ENCODE measurements at places on chromosomes 12 and 14.
A peak's percentile ranks its signal among the peaks of the same experiment; 100 is the strongest.

GRCh38 chr14:69848903-69849391 is 30.3 kb upstream of the SMOC1 start:
- DNase-seq: no peak

DNA sequence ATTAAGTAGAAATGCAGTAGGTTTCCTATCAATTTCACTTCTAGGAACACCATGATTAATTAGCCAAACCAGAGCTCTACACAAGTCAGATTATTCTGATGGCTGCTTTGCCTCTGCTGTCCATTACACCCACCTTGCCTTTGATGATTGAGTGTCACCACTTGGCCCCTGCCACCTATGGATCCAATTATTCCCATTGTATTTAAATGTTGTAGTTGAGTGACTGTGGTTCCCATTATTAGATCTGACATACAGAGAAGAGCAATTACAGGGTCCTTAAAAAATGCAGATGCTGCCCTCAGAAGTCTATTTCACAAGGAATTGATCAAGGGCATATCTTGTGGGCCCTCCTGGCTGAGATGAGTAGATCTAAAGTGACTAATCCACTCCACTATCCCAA is 39.5 kb upstream of the SLC38A4 start:
- DNase-seq: no peak

GRCh38 chr14:22994762-22995275 is 12.5 kb upstream of the AJUBA start:
- DNase-seq: no peak

DNA sequence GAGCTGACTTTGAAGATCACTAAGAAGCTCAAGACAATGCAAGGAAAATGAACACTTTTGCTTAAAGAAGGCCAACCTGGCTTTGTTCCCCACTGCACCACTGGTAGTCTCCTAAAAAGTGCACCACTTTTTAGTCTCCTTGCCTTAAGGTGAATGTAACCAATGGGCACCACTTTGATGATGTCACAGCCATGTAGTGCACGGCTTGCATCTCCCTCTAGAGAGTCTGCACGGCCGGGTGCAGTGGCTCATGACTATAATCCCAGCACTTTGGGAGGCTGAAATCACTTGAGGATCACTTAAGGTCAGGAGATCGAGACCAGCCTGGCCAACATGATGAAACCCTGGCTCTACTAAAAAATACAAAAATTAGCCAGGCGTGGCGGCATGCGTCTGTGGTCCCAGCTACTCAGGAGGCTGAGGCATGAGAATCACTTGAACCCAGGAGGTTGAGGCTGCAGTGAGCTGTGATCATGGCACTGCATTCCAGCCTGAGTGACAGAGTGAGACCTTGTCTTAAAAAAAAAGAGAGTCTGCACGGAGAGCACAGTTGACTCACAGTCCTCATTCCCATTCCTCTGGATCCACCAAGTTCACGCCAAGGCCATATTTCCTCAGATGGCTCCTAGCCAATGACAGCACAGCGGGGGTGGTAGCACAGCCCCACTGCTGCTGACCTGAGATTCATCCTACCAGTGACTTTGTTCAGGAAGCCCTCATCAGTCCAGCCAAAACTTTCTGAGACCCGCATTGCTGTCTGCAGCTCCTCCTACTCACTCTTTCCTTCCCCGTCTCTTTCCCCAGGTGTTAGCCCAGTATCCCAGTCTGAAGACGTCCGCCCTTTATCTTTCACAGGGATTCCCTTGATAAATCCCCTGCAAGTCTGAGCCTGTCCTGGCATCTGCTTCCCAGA is 16.5 kb upstream of the IFT81 start:
- peak; percentile 19 for DNase-seq

- no peak for DNase-seq
Observed at GRCh38 chr14:99171396-99171795, 100.6 kb downstream of the BCL11B start.

DNA sequence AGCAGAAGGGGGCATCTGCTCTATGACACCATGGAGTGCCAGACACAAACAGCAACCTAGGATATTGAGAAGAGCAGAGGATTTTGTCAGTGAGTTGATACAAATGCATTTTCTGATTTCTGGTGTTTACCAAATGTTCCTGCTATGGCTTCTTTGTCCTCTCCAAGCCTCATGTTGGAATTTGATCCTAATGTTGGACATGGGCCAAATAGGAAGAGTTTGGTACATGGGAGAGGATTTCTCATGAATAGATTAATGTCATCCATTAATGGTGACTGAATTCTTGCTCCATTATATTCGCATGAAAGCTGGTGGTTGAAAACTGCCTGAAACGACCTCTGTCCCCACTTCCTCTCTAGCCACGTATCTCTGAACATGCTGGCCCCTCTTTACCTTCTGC is 1002.2 kb upstream of the FLRT2 start:
- DNase-seq: no peak

DNA sequence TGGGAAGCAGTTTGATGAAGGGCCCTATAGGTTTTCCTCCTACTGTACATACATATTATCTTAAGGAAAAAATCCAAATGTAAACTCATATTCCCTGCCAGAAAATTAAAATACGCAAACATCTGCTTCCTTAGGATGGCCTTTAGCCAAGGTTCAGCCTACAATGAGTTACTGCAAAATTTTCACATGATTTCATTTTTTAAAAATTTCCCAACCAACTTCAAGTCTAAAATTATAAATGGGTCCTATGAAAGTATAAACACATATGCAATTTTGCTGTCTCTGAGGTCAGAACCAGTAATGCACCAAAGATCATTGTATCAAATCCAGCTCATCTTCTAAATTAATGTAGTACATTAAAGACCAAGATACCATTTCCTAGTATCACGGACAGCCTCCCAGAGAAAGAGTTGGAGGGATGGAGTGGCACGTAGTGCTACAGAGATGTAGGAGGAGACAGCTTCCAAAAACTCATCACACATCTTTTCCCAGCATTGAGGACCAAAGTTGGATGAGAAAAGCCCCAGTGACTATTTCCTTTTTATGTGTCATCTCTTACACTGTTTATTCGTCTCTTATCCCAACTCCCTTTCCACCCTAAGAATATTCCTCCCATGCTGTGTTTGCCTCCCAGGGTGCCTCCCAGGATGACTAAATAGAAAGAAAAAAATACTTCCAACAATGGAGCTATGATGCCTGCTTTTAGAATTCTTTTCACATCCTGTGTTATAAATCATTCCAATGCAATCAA is 92.3 kb upstream of the SLCO1C1 start:
- no peak for DNase-seq

- no peak for DNase-seq
Observed at GRCh38 chr12:45687081-45688015, 42.2 kb upstream of the ARID2 start.

- DNase-seq: no peak
Observed at GRCh38 chr14:91374879-91375702, 42.5 kb downstream of the CCDC88C start.

- DNase-seq: no peak
Observed at GRCh38 chr12:121423682-121424623, 24.0 kb downstream of the RNF34 start.

GRCh38 chr14:90534091-90534837 is 137.4 kb downstream of the CALM1 start:
- no peak for DNase-seq

GRCh38 chr12:123573870-123574269 is 10.5 kb upstream of the TMED2 start:
- no peak for DNase-seq

DNA sequence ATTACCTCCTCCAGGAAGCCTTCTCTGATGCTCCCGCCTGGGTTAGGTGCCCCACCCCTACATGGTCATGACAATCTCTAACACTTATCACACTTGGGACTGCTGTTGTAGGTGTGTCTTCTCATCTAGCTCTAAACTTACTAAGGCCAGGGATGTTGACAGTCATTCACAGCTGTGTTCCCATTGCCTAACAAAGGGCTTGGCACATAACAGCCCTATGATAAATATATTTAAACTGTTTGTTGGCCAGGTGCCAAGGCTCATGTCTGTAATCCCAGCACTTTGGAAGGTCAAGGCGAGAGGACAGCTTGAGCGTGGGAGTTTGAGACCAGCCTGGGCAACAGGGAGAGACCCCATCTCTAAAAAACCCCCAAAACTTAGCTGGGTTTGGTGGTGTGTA is 98.8 kb upstream of the RGS6 start:
- DNase-seq: peak; percentile 15

DNA sequence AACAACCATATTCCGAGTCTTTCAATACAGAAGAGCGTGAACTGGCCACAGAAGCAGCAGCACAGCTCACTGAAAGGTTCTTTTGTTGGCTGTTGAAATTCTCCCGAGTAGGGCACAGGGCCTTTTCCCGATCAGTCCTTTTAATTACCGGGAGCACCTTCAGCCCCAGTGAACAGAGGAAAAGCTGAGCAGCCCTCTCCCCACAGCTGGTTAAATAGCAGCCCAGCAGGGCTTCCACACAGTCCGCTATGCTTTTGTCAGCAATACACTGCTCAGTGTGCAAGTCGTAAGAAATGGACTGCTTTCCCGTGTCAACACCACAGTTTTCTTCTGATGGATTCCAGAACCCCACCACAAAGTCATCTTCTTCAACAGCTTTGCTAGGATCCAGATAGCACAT is 61.3 kb downstream of the DICER1 start:
- DNase-seq: no peak

DNA sequence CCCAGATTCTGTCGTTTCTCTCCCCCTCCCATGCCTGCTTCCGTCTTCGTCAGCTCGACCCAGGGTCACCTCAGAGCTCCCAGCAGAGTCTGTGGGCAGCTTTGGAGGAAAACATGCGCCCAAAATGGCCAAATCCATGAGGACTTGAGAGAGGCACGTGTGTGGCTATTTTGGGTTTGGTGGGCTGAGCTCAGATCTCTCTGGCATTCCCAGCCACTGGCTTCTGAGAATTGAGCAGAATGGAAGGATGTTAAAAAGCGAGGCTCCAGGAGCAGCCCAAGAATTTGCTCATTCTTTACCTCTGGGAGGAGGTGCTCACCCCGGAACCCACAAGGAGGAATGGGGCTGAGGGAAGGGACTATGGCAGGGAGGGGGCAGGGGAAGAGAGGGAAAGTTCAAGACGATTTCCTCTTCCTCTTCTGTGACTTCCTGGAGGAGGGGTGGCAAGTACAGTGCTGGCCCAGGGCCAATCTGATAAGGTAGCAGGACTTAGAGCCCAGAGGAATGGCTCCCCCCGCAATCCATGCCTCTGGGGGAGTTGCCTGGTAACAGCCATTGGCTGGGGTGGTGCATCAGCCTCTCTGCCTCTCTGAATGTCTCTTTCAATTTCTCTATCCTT is 20.1 kb downstream of the TSPAN9 start:
- DNase-seq: peak; percentile 59

- no peak for DNase-seq
Observed at GRCh38 chr12:115597157-115597712, 680.3 kb downstream of the MED13L start.

GRCh38 chr14:88790501-88791251 is 2.1 kb downstream of the EML5 start:
- DNase-seq: no peak
